ENCODE measurements at places on chromosomes 7 and 10.

DNA sequence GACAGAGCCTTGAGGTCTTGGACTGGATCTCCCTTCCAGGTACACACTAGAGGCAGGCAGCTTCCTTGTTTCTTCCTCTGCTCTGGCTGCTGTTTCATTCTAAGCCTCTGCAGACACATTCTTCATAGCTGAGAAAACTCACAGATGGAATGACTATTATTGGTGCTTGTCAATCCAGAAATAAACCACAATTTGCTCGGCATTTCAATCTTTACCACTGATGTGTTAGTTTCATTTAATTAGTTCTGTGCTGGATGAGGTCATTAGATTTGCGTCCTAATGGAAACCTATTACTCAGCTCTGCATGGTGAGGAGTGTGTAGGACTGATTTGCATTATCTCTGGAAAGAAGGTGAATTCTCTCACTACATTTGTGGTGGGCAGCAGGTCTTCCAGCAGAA, 392.5 kb downstream of the NRG3 start:
- DNase-seq = no peak

- DNase-seq = no peak
These were observed 49.6 kb upstream of the UBN2 start for GRCh38 chr7:139181404-139181803.

GRCh38 chr10:117980216-117980615, 66.5 kb downstream of the RAB11FIP2 start:
- DNase-seq = peak; percentile 53

DNA sequence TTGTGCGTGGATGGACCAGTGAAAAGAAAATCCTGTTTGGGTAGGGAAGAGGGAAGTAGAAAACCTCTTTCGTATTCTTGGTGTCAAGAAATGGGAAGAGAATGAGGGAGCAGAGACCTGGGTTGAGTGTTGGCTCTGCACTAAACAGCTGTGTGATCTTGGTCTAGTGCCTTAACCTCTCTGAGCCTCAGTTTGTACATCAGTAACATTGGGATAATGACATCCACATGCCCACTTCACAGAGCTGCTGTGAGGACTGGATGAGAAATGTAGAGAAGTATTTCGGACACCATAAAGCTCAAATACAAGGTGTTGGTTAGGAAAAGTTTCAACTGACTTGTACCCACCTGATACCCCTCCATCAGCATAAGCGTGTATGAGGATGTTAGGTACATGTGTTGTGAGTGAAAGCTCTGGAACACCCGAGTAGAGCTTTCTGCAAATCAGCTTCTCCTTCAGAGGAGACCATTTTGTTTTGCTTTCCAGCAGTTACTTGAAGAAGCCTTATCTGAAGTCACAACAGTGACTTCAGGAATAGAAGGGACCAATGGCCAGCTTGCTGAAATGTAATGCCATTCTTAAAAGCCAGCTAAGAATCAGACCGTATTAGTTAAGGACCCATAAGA, 11.2 kb downstream of the TRIM56 start:
- DNase-seq = no peak

GRCh38 chr7:140084972-140085371, 22.2 kb upstream of the PARP12 start:
- DNase-seq = no peak

- DNase-seq = no peak
These were observed 19.4 kb upstream of the AKR1C1 start for GRCh38 chr10:4943821-4944220.

DNA sequence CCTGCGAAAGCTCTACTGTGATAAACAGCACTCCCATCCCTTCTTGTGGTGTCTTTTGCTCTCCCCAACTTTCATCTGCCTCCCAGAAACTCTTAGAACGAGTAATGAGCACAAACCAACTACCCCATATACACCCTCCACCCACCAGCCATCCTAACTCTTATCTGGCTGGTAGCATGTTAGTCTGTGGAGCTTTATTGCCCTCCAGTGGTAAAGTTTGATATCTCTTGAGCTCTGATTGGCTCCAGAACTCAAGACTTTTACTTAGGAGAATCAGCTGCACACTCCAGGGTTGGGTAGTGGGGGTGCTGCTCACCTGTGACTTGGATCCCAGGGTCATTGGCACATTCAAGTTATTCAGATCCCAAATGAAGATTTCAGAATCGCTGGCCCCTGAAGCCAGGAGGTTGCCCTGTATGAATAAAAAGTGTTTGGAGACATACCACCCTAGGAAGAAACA, 10.9 kb downstream of the SEC31B start:
- DNase-seq = no peak

GRCh38 chr7:37952240-37952639, 31.8 kb downstream of the EPDR1 start:
- DNase-seq = no peak

- peak; percentile 17 for DNase-seq
These were observed 56.0 kb upstream of the BAIAP2L1 start for GRCh38 chr7:98456866-98457265.

DNA sequence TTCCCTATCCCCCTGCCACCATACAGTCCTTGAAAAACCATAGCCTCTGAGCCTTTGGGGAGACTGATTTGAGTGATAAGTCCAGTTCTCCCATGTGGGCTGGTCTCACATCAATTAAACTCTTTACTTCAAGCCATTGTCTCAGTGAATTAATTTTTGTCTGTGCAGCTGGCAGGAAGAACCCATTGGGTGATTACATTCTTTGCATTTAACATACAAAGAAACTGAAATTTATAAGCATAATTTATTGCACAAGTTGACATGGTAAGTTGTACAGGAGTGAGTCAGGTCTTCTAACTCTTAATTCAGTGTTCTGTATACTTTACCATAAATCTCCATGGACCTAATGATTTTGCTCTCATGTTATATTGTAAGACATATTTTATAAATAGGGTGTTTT, 1613.0 kb upstream of the LRRTM3 start:
- no peak for DNase-seq

DNA sequence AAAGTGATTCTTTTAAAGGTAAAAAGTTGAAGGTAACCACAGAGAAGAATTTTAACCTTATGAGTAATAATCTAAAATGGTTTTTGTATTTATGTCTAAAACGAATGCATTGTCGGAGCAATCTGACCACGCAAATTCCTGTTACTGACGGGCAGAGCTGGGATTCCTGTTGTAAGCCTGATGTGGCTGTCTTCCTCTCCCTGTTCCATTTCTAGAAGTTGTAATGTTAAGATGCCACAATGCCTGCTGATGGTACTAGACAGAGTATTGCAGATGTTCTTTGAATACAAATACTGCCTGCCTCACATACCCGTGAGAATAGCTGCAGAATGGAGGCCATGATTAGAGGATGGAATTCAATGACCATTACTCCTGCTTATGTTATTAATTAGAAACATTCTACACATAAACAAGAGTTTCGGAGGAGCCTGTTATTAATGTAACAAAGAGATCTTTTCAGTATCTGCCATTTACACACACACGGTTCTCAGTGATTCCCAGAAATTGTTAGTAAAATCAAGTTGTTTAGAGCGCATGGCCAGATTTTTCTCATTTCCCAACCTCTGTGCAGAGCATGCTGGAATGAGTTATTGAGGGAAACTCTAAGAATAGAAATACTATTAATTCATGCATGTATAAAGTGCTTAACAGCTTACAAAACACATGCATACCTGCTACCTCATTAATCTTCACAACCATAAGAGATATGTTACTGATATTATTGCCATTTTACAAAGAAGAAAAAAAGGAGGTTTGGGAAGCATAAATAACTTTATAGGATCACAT, 196.8 kb downstream of the PTN start:
- DNase-seq = peak; percentile 81

GRCh38 chr7:92397542-92397941, 49.7 kb upstream of the GATAD1 start:
- no peak for DNase-seq

GRCh38 chr7:138900035-138900828, 81.0 kb downstream of the KIAA1549 start:
- DNase-seq = peak; percentile 35

- DNase-seq = no peak
These were observed 9.5 kb downstream of the C7orf25 start for GRCh38 chr7:42902331-42902730.

DNA sequence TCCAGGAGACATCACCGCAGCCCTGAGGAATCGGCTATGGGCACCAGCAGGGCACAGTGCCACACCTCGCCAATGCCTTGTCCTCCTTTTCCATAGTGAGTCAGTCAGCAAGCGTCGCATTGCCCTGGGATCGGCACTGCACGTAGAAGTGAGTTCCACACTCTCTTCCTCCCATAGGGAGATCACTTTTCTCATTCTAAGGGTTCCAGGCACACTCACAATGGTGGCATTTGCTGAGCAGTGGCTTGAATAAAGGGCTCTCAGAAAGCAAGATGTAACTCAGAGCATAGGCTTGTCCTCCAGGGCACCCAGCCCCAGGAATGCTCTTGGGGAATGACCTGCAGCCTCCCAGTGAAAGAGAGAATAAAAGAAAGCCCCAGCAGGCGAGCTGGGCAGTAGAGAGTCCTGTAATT, 1.1 kb upstream of the VIM start:
- no peak for DNase-seq

- DNase-seq = no peak
These were observed 35.3 kb upstream of the DPYSL4 start for GRCh38 chr10:132151286-132151950.

DNA sequence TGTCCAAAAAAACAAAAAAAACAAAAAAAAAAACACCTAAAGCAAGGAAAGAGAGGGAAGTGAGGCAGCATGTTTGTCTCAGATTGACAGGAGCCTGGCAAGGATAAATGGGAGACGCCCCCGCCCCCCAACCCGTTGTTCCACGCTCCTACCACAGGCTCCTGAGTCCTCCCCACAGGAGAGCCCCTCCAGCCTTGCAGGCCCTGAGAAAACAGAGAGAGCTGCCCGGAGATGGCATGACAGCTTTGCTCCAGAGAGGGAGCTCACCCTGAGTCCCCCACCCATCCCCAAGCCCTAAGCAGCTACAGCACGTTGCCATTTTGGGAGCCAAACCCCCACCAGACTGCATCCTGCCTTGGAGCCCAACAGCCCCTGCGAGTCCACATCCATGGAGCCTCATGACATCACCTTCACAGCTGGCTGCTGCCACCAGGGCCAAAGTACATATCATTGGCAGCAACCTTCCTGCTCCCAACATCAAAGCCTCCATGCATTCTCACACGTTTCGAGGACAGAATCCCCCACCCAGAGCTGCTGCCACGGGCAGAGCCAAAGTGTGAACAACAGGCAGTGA, 1283.3 kb downstream of the TYW1 start:
- no peak for DNase-seq

DNA sequence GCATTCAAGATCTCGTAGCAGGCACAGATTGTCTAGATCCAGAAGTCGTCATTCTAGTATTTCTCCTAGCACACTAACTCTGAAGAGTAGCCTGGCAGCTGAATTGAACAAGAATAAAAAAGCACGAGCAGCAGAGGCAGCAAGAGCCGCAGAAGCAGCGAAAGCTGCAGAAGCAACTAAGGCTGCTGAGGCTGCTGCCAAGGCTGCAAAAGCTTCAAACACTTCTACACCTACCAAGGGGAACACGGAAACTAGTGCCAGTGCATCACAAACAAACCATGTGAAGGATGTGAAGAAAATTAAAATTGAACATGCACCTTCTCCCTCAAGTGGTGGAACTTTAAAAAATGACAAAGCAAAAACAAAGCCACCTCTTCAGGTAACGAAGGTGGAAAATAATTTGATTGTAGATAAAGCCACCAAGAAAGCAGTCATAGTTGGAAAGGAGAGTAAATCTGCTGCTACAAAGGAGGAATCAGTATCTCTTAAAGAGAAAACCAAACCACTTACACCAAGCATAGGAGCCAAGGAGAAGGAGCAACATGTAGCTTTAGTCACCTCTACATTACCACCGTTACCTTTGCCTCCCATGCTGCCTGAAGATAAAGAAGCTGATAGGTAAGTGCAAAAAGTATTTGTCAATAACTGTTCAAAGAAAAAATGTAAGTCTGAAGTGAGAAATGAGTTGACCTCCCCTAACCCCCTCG, 37.7 kb downstream of the CDK13 start:
- no peak for DNase-seq

DNA sequence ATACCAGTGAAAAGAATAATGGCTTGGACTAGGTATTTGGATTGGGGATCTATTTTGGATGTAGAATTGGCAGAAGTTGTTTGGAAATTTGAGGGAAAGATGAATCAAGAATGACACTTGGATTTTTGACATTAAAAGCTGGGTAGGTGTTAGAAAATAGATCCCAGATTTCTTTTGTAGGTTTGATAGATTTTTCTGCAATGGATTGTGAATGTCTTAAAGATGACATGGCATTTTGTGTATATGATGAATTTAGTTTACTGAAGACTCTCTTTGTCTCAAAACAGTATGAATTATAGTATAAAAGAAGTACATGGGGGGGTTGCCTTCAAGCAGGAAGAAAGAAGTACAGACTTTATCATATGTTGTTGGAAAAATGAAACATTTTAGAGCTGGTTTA, 75.8 kb downstream of the MPLKIP start:
- no peak for DNase-seq

- DNase-seq = no peak
These were observed 458.6 kb downstream of the PLXNA4 start for GRCh38 chr7:132117636-132118035.

DNA sequence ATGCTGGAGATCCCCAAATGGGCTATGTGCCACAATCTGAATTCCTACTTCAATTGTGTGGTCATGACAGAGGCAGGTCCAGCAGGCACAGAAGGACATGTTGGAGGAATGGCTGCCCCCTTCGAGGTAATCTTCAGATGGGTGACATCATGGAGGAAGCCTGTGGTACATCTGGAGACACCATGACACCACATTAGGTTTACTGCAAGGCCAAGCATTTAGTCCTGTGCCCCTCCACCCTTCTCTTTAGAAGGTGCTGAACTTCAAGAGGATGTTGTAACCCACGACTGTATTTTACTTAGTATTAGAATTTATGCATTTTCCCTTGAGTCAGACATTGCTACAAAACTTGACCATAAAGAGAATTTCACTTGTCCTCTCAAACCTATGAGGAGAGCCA, 75.1 kb upstream of the DDC start:
- no peak for DNase-seq

- no peak for DNase-seq
These were observed 16.0 kb downstream of the ADCYAP1R1 start for GRCh38 chr7:31068006-31068675.

DNA sequence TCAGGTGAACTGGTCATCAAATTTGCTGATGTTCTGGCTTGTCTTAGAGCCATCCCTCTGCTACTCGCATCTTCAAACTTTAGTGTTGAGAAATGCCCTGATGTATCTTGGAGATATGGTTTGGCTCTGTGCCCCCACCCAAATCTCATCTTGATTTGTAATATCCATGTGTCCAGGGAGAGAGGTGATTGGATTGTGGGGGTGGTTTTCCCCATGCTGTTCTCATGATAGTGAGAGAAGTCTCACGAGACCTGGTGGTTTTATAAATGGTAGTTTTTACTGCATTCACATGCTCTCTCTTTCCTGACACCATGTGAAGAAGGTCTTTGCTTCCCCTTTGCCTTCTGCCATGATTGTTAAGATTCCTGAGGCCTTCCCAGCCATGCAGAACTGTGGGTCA, 74.0 kb upstream of the AFAP1L2 start:
- DNase-seq = no peak

DNA sequence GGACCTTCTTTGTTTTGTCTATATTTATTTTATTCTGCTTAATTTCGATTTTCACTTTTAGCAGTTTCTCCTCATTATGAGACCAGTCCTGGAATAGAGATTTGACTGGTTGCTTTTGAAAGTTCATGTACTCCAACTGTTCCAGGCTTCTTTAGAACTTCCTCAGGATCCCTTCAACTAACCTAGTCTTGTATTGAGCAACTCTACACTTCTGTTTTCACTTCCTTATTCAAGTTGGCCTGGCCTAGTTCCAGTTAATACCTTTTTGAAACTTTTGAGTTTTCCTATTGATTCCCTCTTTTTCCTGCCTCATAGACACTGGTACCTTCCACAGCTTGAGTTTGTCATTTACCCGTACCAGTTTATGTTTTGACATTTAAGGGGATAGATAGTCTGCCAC, 421.7 kb downstream of the ATRNL1 start:
- no peak for DNase-seq

All from muscle of back (tissue), 13 donors.